T follicular helper cell (primary cell): ENCODE measurements at places on chromosomes 2 and 18.

GRCh38 chr2:172092716-172093415 is 7.6 kb downstream of the DLX1 start:
- no peak for DNase-seq

DNA sequence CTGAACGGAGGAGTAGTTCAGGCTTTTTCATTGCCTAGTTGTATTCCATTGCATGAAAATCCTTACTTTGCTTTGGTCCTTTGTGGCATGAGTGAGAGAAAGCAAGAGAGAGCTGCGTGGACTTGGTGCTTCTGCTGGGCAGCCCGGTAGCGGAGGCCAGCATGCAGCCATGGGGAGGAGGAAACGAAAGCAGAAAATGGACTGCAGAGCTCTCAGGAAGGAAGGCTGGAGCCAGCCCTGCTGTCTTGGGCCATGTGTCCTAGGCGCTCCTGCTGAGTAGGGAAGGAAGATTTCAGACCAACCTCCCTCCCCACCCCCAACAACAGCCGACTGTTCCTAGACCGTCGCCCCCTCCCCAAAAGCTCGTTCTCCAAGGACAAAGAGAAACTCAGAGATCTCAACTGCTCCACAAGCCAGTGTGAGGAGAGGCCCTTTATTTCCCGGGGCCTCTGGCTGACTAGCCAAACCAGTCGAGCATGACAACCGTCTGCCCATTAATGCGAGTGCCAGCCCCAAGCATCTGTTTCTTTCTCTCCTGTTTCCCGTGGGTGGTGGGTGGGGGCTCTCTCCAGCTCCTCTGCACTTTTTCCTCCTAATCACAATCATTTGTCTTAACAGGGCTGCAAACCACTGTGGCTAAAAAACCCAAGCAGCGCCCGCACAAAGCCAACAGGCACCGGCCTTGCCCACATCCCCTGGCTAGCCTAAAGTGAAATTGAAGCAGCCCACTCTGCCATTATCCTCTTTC is 66.8 kb upstream of the FZD7 start:
- no peak for DNase-seq

- no peak for DNase-seq
Measured at GRCh38 chr2:165778653-165779451, 15.2 kb downstream of the GALNT3 start.

DNA sequence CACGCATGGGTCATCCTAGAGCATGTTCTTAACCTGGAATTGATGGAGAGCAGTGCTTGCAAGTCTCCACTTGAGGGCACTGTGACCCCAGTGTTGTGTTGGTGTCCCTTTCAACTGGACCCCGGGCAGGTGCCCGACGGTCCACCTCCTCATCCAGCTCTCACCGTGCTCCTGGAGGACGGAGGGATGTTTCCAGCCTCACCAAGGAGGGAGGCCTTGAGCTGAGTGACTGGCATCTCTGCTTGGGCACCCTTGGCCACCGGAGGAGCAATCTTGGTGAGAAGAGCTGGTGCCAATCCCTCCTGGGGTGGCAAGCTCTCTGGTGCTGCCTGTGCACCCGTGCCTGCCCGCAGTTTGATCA is 45.4 kb upstream of the ASB18 start:
- DNase-seq, result no peak

DNA sequence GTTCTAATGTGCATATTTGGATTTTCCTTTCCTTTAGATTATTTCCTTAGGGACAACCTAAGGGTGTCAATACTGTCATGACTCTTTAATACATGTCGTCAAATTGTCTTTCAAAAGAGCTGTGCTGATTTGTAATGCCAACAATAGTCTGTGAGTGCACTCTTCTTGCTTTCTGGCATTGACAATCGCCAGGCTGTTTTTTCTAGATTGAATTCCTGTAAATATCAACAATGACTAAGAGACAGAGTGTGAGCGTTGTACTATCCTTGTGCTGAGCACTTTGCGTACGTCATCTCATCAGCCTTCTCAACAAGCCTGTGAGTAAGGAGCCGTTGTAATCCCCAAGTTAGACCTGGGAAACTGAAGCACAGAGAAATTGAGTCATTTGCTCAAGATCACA is 96.0 kb downstream of the ACOXL start:
- DNase-seq, result no peak

- no peak for DNase-seq
Measured at GRCh38 chr18:79864006-79864725, 66.4 kb downstream of the KCNG2 start.

- DNase-seq, result no peak
Measured at GRCh38 chr2:235000426-235001236, 48.8 kb downstream of the SH3BP4 start.

DNA sequence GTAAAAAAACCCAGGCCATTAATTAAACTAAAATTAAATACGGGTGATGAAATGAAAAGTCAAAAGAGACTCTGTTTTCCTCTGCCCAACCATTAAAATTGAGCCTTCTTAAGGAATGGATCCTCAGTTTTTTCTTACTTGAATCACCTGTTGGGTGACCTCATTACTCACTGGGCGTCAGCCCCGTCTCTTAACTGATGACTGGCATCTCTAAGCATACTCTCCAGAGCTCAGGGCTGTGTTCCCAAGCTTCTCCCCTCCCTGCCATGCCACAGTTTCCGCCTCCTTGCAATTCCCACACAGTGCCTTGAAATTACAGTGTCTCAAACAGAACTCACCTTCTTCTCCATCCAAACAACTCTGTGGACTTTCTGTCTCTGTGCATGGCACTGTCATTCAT is 421.1 kb upstream of the CELF4 start:
- DNase-seq, result no peak

DNA sequence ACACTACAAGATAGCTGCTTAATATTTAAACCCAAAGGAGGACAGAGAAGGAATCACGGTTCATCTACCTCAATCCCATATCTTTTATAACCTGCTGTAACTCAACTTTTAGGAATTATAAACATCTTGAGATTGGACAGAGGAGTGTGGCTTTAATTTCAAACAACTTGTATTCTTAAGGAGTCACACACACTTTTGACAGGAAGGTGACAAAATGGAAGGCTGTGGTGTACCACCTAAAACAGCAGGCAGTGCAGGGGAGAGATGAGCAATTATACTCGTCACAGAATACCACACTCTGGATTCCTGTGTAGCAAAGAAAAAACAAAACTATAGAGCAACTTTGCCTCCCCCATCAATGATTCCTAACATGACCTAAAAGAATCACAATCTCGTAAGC is 194.8 kb downstream of the ZEB2 start:
- DNase-seq, result no peak

GRCh38 chr2:53969285-53969967 is 1.4 kb downstream of the PSME4 start:
- no peak for DNase-seq

GRCh38 chr2:109402980-109403840 is 210.6 kb downstream of the SEPTIN10 start:
- DNase-seq, result no peak
